ENCODE measurements at places on chromosomes 6 and 20.
A peak's percentile ranks its signal among the peaks of the same experiment; 100 is the strongest.

DNA sequence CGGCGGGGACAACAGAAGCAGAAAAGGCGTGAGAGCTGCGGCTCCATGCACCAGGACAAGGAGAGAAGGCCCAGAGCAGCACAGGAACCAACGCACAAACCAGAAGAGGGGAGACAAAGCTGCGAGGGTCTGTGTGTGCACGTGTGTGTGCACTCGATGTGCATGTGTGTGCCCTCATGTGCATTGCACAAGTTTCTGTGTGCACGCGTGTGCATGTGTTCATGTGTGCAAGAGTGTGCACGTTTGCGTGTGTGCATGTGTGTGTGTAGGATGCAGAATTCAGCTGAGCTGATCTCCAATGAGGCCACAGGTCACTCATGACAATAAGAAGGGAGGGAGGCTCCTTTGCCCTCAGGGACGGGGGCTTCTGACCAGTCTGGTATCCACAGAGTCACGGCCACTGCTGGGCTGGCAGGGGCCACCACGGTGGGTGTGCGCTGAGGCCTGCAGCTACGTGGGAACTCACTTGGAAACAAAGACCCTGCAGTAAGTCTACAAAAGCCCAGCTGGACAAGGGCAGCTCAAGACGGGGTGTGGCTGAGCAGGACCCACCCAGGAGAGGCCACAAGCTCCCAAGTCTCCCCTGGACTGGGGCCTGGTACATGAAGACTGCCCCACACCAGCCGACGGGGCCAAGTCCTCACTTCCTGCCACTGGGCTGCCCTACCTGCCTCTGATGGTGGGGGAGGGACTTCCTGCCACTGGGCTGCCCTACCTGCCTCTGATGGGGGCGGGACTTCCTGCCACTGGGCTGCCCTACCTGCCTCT is 48.1 kb upstream of the CHRNA4 start:
- DNase-seq = no peak
- peaks cover 2% of the 10 kb centered on the region for H3K27me3 ChIP-seq
- H3K27ac ChIP-seq = no peak overlapping the region

GRCh38 chr6:134347885-134348805 is 30.2 kb upstream of the SGK1 start:
- no peak overlapping the region for H3K27ac ChIP-seq
- no peak overlapping the region for H3K4me3 ChIP-seq
- no peaks in the 10 kb centered on the region for H3K27me3 ChIP-seq
- H3K36me3 ChIP-seq = no peaks in the 10 kb centered on the region

DNA sequence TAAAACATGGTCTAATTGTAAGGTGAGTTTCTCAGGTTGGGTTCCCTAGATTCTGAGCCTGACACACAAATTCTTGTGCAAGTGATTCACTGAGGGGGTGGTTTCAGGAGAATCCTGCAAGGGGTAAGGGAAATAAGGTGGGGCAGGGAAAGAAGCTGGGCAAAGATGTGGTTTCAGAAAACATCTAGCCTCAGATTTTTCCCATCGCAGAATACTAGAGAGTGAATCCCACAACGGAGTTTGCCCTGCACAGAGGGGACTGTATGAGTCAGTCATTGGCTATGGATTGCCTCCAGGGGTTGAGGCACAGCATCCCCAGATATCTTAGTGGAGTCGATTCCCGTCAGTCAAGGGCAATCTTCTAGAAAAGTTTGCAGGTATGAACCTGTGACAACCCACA is 65.2 kb downstream of the PRL start:
- no peak overlapping the region for H3K4me3 ChIP-seq
- H3K36me3 ChIP-seq = no peaks in the 10 kb centered on the region
- H3K27ac ChIP-seq = no peak overlapping the region
- no peaks in the 10 kb centered on the region for H3K27me3 ChIP-seq

- peaks cover 22% of the 10 kb centered on the region for H3K4me1 ChIP-seq
- no peak overlapping the region for H3K4me3 ChIP-seq
- no peak overlapping the region for H3K27ac ChIP-seq
- peak; percentile 36 for DNase-seq
Measured at GRCh38 chr20:1469925-1470571, 3.4 kb upstream of the NSFL1C start.

- H3K4me1 ChIP-seq = no peaks in the 10 kb centered on the region
- H3K27me3 ChIP-seq = peaks cover 5% of the 10 kb centered on the region
- no peaks in the 10 kb centered on the region for H3K36me3 ChIP-seq
- no peak for DNase-seq
- H3K4me3 ChIP-seq = no peak overlapping the region
- H3K27ac ChIP-seq = no peak overlapping the region
Measured at GRCh38 chr6:17268114-17268513, 13.0 kb upstream of the RBM24 start.

DNA sequence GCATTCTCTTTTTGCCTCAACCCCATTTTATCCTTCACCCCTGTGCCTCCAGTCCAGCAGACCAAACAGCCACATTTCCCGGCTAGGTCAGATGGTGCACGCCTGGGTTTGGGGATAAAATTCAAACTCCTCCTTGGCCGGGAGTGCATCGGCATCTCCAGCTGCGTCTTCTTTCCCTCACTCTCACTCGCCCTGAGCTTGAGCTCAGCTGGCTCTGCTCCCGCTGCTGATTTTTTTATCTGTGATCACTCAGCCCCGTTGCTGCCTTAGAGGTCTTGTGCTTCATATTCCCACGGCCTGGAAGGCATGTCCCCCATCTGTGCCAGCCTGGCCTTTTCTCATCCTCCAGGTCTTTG is 6.8 kb upstream of the EZR start:
- H3K36me3 ChIP-seq = no peaks in the 10 kb centered on the region
- DNase-seq = no peak
- H3K27me3 ChIP-seq = no peaks in the 10 kb centered on the region
- H3K4me1 ChIP-seq = peaks cover 19% of the 10 kb centered on the region

GRCh38 chr20:25750220-25750764 is 53.6 kb upstream of the ZNF337 start:
- peaks cover 18% of the 10 kb centered on the region for H3K4me1 ChIP-seq
- H3K27ac ChIP-seq = peak overlapping the region; percentile 76
- no peaks in the 10 kb centered on the region for H3K27me3 ChIP-seq
- no peaks in the 10 kb centered on the region for H3K36me3 ChIP-seq
- DNase-seq = no peak

DNA sequence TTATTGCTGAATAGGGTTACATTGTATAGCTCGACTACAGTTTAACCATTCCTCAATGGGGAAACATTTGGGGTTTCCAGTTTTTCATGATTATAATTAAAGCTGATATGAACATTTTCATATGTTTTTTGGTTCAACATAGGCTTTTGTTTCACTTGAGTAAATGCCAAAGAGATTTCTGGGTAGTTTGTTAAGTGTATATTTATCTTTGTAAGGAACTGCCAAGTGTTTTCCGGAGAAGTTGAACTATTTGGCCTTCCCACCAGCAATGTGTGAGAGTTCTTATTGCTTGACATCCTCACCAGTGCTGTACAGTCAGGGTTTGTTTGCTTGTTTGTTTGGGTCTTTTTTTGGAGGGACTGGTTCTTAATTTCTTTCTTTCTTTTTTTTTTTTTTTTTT is 83.7 kb upstream of the RALY start:
- H3K36me3 ChIP-seq = no peaks in the 10 kb centered on the region
- H3K27ac ChIP-seq = no peak overlapping the region
- DNase-seq = no peak
- H3K27me3 ChIP-seq = no peaks in the 10 kb centered on the region
- no peak overlapping the region for H3K4me3 ChIP-seq
